ENCODE measurements at places on chromosomes 16 and 17.

DNA sequence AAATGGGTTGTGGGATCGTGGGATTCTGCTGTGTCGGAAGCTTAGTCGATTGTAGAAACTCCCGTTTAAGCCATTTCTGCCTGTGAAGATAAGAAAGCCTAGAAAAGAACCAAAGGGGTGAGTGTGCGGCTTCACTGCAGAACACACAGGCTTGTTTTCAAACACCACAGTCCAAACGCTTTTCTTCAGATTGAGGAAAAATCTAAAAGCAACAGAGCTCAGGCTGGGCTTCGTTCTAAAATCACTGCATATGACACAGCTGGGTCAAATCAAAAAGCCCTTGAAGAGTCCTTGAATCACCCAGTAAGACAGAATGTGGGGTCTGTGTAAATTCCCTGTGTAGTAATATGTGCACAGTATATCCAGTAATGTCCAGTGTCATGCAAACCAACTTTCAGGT, 25.7 kb downstream of the NUBP1 start:
- no peak for DNase-seq

- no peak for DNase-seq
Measured at GRCh38 chr17:71667661-71668060, 453.2 kb upstream of the SOX9 start.

- no peak for DNase-seq
Measured at GRCh38 chr17:78899361-78900260, 3.4 kb downstream of the CEP295NL start.

GRCh38 chr16:54928411-54929089, 2.1 kb upstream of the IRX5 start:
- no peak for DNase-seq

DNA sequence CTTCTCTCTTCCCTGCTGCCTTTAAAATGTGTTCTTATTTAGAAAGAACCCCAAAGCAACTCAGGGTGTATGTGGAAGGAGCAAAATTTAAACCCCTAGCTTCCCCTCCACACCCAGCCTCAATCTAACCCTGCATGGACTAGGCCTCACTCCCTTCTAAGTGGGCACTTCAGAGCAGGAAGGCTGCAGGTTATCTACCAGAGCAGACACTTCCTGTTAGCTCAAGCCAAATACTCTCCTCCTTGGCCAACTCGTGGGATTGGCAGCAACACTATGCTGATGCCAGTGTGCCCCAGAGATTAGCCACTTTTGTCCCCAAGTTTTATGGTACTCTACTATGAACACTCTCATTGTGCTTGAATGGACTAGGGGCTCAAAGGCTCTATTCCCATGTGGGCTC, 35.6 kb downstream of the CCDC42 start:
- DNase-seq, result no peak

GRCh38 chr16:4314532-4315185, 1.2 kb upstream of the GLIS2 start:
- DNase-seq, result no peak

DNA sequence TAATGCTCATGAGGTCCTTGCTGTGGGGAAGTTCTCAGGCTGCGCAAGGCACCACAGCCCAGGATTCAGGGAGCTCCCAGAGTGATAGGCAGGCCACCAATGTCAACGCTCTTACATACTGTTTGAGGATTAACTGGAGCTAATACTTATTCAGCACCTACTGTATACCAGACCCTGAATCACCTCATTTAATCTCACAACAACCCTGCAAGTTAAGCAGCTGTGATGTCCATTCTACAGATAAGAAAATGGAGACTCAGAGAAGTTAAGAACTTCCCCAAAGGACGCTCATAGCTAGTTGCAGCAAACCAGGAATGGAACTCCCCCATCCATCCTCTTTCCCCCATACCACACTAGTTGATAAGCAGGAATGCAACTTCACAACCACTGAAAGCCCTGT, 25.5 kb upstream of the CCR7 start:
- DNase-seq, result no peak

GRCh38 chr16:13084331-13084730, 182.9 kb downstream of the SHISA9 start:
- DNase-seq, result no peak

GRCh38 chr16:8611886-8612600, 9.5 kb upstream of the METTL22 start:
- no peak for DNase-seq

DNA sequence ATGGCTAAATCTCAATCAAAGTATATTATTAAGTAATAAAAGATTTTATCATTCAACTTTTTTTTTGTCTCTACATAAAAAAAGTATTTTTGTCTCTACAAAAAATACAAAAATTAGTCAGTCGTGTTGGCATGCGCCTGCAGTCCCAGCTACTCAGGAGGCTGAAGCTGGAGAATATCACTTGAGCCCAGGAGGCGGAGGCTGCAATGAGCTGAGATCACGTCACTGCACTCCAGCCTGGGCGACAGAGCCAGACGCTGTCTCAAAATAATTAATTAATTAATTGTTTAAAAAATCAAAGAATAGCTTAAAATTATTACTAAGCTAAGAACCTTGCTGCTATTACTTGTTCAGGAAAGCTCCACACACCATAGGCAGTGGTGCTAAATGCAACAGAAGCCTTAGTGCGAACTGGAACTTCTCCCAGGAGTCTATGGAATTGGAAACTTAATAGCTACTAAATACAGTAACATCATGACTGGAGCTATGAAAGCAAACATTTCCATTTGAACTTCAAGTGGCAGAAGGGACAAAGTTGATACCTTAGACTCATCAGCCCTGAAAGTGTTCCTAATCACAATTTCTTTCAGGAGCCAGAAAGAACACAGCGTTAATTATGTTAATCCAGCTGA, 22.6 kb downstream of the ADCY9 start:
- DNase-seq, result no peak

- DNase-seq, result no peak
Measured at GRCh38 chr17:80388175-80388574, 26.8 kb upstream of the ENDOV start.

DNA sequence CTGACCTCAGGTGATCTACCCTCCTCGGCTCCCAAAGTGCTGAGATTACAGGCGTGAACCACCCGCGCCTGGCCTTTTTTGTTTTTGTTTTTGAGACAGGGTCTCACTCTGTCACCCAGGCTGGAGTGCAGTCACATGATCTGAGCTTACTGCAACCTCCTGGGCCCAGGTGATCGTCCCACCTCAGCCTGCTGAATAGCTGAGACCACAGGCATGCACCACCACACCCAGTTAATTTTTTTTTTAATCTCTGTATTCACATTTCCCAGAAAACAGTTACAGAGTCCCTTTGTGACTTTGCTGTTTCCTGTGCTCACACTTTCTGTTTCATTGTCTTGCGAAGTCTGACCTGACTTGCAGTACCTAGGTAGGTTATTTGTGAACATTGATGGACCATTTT, 2.7 kb downstream of the CLUAP1 start:
- no peak for DNase-seq

- no peak for DNase-seq
Measured at GRCh38 chr17:44610871-44611270, 45.4 kb upstream of the MEIOC start.

DNA sequence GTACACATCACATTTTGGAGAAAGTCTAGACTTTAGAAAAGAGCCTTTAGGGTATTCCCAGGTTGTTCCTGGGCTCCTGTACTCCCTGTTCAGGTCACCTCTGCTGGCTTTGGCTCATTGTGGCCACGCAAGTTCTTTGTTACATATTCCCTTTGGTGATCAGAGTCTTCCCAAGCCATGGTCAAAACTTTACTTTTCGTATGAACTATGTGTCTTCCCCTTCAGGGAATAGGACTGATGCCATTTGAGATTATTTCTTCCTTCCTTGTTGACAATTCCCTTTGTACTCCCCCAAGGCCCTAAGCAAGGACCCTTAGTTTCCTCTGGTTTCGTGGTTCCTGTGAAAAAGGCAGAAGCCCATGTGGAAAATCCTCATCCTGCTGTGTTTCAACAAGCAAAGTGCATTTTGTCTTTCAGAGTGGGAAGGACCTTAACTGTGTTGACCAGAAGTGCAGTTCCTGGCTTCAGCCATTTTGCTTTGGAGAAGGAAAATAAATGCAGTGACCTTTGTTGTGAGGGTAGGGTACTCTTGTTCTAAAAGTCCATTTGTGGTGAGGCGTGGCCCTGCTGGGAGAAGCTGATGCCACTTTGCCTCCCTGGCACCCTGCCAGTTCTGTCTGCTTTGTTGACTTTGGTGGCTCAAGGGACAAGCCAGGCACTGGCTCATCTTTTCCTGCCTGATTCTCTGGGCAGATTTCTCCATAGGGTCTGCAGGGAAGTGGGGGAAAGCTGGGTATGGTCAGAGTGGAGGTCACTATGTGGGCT, 55.1 kb downstream of the ZNRF1 start:
- DNase-seq, result peak; percentile 0

DNA sequence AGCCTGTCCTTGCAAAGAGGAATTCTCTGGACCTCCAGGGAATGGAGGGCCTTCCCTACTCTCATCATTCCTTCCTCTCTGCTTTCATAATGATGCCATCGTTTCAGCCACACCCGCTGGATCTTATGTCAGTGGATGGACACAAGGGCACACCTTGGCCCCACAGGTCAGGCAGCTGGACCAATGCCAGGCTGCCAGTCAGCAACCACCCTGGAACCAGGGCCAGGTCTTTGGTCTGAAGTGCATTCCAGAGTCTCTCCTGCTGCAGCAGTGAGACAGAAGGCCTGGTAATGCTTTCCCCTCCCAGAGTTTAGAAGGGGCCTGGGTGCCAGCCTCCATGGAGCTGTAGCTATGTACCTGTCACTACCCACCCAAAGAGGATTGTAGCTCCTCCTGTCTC, 7.4 kb downstream of the C1QL1 start:
- no peak for DNase-seq

GRCh38 chr17:70017112-70017511, 57.9 kb upstream of the KCNJ16 start:
- no peak for DNase-seq

DNA sequence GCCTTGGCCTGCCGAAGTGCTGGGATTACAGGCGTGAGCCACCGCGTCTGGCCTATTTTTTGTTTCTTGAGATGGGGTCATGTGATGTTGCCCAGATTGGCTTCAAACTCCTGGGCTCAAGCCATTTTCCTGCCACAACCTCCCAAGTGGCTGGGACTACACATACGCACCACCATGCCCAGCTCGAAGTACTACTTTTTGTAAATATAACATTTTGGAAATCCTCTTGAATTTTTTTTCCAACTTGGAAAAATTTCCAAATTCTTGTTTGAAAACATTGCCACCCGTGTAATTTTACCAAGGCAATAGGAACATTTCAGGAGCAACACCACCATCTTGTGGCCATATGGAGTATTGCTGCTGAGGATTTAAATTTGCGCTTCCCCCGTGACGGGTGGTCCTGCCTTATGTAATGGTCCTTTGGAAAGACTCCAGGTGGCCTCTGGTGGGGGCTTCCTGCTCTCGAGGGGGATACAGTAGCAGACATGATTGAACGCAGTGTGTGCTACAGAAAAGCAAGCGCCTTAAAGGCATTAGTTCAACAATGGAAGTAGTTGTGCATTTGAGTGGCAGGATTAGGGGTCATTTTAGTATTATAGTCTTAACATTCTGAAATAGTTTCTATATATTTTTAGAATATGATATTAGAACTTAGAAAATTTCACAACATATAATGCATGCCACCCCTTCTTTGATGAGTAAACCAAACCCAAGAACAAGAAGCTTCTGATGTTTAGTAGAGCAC, 8.0 kb downstream of the FLYWCH1 start:
- DNase-seq, result peak; percentile 62

- DNase-seq, result peak; percentile 93
Measured at GRCh38 chr16:72188541-72188940, 16.6 kb upstream of the PMFBP1 start.

DNA sequence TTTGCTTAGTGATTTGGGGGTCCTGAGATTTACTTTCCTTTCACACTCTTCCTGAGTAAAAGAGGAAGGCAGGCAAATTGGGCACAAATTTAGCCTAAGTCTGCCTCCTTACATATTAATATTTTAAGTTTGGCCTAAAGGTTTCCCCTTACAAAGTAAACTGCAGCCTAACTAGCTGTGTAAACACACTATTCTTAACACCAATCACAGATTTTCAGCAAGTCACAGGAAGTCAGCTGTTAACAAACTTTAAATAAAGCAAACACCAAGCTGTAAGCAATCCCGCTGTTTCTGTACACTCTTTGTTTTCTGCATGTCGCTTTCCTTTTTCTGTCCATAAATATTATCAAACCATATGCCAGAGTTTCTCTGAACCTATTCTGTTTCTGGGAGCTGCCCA, 45.1 kb upstream of the ABCC11 start:
- DNase-seq, result no peak

DNA sequence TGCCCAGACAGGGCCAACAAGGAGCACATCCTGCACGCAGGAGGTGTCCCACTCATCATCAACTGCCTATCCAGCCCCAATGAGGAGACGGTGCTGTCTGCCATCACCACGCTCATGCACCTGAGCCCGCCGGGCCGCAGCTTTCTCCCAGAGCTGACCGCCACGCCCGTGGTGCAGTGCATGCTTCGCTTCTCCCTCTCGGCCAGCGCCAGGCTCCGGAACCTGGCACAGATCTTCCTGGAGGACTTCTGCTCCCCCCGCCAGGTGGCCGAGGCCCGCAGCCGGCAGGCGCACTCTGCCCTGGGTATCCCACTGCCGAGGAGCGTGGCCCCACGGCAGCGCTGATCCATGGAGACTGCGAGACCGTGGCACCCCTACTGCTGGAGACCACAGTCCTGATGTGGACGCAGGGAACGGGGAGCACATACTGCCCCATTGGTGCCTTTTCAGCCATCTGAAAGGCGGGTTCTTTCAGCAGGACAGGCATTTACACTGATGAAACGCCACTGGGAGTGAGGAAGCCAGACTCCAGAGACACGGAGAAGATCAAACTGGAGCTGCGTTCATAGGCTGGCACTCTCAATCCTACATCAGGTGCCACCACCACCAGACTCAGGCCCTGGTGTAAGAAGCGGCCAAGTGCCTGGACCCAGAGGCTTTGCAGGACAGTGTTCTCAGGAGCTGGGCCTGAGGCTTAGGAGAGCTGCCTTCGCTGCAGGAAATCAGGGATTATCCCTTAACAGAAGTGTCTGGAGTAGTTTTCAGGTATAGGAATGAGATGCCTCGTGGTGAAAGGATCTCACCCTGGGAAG, 2.6 kb downstream of the NT5C start:
- no peak for DNase-seq

GRCh38 chr17:13513039-13513405, 88.7 kb downstream of the HS3ST3A1 start:
- DNase-seq, result no peak

- no peak for DNase-seq
Measured at GRCh38 chr17:80380068-80380467, 34.9 kb upstream of the ENDOV start.

GRCh38 chr16:84583995-84584394, 33.9 kb downstream of the COTL1 start:
- DNase-seq, result no peak

GRCh38 chr16:68907781-68908181, 64.5 kb downstream of the TANGO6 start:
- DNase-seq, result no peak

DNA sequence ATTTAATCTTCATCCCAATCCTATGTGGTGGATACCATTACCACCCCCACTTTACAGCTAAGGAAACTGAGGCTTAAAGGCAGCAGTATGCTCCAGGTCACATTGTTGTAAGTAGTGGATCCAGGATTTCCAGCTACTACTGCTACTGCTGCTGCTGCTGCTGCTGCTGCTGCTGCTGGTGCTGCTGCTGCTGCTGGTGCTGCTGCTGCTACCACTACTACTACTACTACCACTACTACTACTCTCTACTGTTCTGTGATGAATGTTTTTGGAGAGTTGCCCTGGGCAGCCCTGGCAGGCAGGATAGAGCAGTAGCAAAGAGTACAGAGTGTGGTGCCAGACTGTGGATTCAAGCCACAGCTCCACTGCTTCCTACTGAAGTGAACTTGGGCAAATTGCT, 49.3 kb upstream of the SLC12A3 start:
- no peak for DNase-seq
